PC-3 (cell line): ENCODE measurements at places on chromosomes 6 and 20. TPM values are rescaled to one million over a fixed set of nuclear protein-coding genes. Genes with fewer than 3 reads are reported as not detected.

DNA sequence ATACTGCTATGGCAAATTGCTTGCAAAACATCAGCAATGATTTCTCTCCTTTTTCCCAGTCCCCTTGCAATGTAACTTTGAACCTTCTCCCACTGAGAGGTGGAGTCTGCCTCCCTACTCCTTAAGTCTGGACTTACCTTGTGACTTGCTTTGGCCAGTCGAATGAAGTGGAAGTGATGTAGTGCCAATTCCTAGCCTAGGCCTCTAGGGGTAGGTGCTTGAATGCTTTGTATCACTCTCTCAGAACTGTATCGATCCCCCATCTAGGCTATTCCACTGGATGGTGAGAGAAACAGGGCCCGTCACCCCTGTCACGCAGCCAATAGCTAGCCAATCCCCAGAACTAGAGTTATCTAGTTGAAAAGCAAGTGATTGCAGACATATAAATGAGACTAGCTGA, 238.6 kb downstream of the BTBD3 start:
- H3K27ac ChIP-seq = no peak overlapping the region
- no peaks in the 10 kb centered on the region for H3K27me3 ChIP-seq
- H3K4me3 ChIP-seq = no peak overlapping the region
- DNase-seq = no peak
- no peaks in the 10 kb centered on the region for H3K36me3 ChIP-seq

GRCh38 chr20:51542033-51542570, 417 bp downstream of the NFATC2 start:
- no peak overlapping the region for H3K27ac ChIP-seq
- no peaks in the 10 kb centered on the region for H3K36me3 ChIP-seq
- DNase-seq = no peak
- H3K27me3 ChIP-seq = no peaks in the 10 kb centered on the region
- peaks cover 21% of the 10 kb centered on the region for H3K4me1 ChIP-seq
- H3K4me3 ChIP-seq = peak overlapping the region; percentile 69

DNA sequence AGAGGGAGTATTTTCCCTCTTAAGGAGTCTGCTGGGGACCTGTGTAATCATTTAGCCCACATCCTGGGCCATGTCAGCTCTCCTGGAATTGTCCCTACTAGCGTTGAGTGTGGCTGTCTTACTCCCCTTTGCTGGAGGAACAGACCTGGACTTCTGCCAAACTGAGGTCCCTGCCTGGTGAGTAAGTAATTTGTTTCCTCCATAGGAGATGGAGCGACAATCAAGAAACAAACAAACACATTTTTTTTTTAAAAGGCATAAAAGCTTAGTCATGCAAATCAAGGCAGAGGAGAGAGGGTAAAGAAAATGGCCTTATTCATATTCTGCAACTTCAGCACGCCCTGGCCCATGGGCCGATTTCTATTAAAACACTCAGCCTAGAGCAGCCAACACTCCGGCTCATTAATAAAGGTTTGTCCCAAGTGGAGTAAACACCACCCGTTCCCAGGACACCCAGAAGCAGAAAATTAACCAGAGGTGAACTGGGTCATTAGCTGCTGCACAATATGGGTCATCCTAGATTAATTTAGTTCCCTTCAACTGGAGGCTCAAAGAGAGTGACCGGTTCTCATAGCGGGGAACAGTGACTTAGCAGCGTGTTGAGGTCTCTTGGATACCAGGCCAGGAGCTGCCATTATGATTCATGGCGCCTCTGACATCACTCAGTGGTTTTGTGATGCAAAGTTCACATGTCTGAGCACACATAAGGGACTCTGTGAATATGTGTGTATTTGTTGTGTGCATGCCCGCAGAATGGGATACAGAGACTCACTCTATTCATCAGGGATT, 165.0 kb upstream of the SULF2 start:
- H3K27ac ChIP-seq = peak overlapping the region; percentile 93
- peak; percentile 97 for DNase-seq
- H3K27me3 ChIP-seq = no peaks in the 10 kb centered on the region
- H3K36me3 ChIP-seq = no peaks in the 10 kb centered on the region
- peaks cover 43% of the 10 kb centered on the region for H3K4me1 ChIP-seq

- H3K4me1 ChIP-seq = no peaks in the 10 kb centered on the region
- H3K27ac ChIP-seq = no peak overlapping the region
- no peak overlapping the region for H3K4me3 ChIP-seq
These were observed 26.1 kb downstream of the NCOA5 start for GRCh38 chr20:46063652-46064054.

ZFP57 gene
- total RNA-seq = not detected in 2 replicates

CST5 gene
- total RNA-seq = not detected in 2 replicates

PRDM13 gene
- total RNA-seq = not detected in 2 replicates

GRCh38 chr6:169288591-169288990, 34.9 kb upstream of the THBS2 start:
- no peaks in the 10 kb centered on the region for H3K36me3 ChIP-seq
- H3K4me3 ChIP-seq = no peak overlapping the region
- no peak overlapping the region for H3K27ac ChIP-seq
- H3K27me3 ChIP-seq = no peaks in the 10 kb centered on the region
- peaks cover 14% of the 10 kb centered on the region; the same call in 1 of the 2 replicates for H3K4me1 ChIP-seq
- peak; percentile 5 for DNase-seq

- peaks cover 17% of the 10 kb centered on the region for H3K4me1 ChIP-seq
- H3K4me3 ChIP-seq = peak overlapping the region; percentile 75
- H3K27ac ChIP-seq = peak overlapping the region; percentile 64
- H3K27me3 ChIP-seq = no peaks in the 10 kb centered on the region
These were observed 52.5 kb downstream of the SSR1 start for GRCh38 chr6:7260291-7261031.

DNA sequence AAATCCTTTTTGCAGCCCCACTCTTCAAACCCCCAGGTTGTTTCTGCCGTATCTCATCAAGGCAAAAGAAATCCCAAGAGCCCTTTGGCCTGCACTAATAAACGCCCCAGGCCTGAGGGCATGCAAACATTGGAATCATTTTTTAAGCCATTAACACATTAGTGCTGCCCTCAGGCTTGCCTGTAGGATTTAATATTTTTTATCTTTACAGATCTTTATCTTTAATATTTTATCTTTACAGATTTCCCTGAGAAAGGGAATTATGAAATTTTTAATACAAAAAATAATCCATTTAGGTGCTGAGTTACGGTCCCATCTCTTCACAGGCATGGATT, 14.7 kb downstream of the GTPBP2 start:
- H3K27me3 ChIP-seq = no peaks in the 10 kb centered on the region
- H3K4me3 ChIP-seq = no peak overlapping the region
- no peaks in the 10 kb centered on the region for H3K4me1 ChIP-seq
- H3K36me3 ChIP-seq = peaks cover 5% of the 10 kb centered on the region; the same call in 1 of the 2 replicates
- DNase-seq = no peak

GRCh38 chr20:18187020-18187419, 49.4 kb downstream of the KAT14 start:
- H3K36me3 ChIP-seq = peaks cover 16% of the 10 kb centered on the region; the same call in 1 of the 2 replicates
- H3K4me3 ChIP-seq = no peak overlapping the region
- H3K27ac ChIP-seq = no peak overlapping the region
- no peak for DNase-seq
- H3K27me3 ChIP-seq = no peaks in the 10 kb centered on the region
- H3K4me1 ChIP-seq = no peaks in the 10 kb centered on the region

DNA sequence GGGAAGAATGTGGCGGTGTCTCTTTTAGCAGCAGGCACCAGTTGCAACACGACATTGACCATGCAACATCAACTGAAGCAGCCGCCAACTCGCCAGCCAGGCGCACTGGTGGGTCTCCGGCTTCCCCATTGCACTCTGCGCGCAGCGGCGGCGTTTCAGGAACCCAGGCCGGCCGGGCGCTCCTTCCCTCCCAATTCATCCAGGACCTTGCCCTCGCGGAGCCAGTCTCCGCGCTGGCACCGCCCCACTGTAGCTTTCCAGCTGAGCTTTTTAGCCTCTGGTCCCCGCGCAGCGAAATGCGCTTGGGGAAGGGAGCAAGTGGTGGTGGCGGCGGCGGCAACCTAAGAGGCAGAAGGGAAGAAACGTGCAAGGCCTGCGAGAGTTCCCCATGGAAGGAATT, 297.9 kb upstream of the RIMS1 start:
- H3K36me3 ChIP-seq = no peaks in the 10 kb centered on the region
- no peaks in the 10 kb centered on the region for H3K4me1 ChIP-seq
- H3K27me3 ChIP-seq = no peaks in the 10 kb centered on the region
- no peak for DNase-seq
- no peak overlapping the region for H3K27ac ChIP-seq

GRCh38 chr6:138545621-138545980, 46.3 kb upstream of the NHSL1 start:
- no peak for DNase-seq
- peaks cover 3% of the 10 kb centered on the region; the same call in 1 of the 2 replicates for H3K4me1 ChIP-seq
- H3K4me3 ChIP-seq = no peak overlapping the region
- H3K27ac ChIP-seq = no peak overlapping the region
- H3K36me3 ChIP-seq = no peaks in the 10 kb centered on the region

- no peak overlapping the region for H3K4me3 ChIP-seq
- no peak for DNase-seq
- H3K36me3 ChIP-seq = no peaks in the 10 kb centered on the region
- no peaks in the 10 kb centered on the region for H3K27me3 ChIP-seq
- H3K4me1 ChIP-seq = peaks cover 11% of the 10 kb centered on the region
These were observed 102.6 kb downstream of the MRPL14 start for GRCh38 chr6:44024574-44025219.

DNA sequence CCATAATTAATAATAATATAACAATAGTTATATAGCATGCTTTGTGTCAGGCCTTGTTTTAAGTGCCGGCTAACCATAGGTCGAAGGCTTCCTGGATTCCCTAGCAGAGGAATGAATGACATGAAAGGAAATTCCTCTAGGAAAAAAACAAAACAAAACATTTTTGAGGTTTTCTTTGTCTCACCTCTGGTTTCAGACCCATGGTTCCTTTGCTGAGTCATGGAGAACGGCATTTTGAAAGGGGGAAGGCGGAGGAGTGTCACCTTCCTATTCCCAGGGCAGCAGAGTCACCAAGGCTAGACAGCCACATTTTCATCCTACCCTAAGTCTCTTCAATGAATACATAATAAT, 25.3 kb upstream of the CCND3 start:
- no peaks in the 10 kb centered on the region for H3K27me3 ChIP-seq
- peak; percentile 71 for DNase-seq
- peaks cover 14% of the 10 kb centered on the region for H3K4me1 ChIP-seq
- H3K36me3 ChIP-seq = no peaks in the 10 kb centered on the region
- peak overlapping the region; percentile 27; the same call in 1 of the 2 replicates for H3K27ac ChIP-seq

DNA sequence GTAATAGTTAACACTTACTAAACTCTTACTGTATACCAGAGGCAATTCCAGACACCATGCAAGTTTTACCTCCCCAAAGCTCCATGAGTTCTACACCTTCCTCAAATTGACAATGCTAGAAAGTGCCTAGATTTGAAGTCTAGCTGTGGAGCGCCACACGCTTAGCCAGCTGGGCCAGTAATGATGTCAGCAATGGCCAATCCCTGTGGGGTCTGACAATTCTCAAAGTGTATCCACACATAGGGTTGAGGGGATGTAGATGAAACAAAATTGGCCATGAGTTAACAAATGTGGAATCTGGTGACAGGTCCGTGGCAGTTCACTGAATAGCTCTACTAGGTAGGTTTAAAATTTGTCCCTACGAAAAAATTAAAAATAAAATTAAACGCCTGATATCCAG, 1.3 kb downstream of the ZNF343 start:
- DNase-seq = no peak
- H3K27ac ChIP-seq = no peak overlapping the region
- H3K36me3 ChIP-seq = no peaks in the 10 kb centered on the region
- peaks cover 16% of the 10 kb centered on the region for H3K4me1 ChIP-seq
- H3K27me3 ChIP-seq = peaks cover 4% of the 10 kb centered on the region; the same call in 1 of the 2 replicates
- H3K4me3 ChIP-seq = peak overlapping the region; percentile 85

GRCh38 chr6:101832371-101832770, 438.9 kb downstream of the GRIK2 start:
- no peaks in the 10 kb centered on the region for H3K4me1 ChIP-seq
- no peaks in the 10 kb centered on the region for H3K27me3 ChIP-seq
- H3K27ac ChIP-seq = no peak overlapping the region
- H3K36me3 ChIP-seq = no peaks in the 10 kb centered on the region
- H3K4me3 ChIP-seq = no peak overlapping the region

GRCh38 chr6:146542881-146543210, 787 bp upstream of the RAB32 start:
- H3K27me3 ChIP-seq = peaks cover 5% of the 10 kb centered on the region; the same call in 1 of the 2 replicates
- no peak overlapping the region for H3K27ac ChIP-seq
- DNase-seq = peak; percentile 5
- H3K36me3 ChIP-seq = no peaks in the 10 kb centered on the region
